AG04450 (cell line): ENCODE measurements at places on chromosomes 3 and 15. TPM values are rescaled to one million over a fixed set of nuclear protein-coding genes. Genes with fewer than 3 reads are reported as not detected.

GRCh38 chr15:46456456-46456855, 821.6 kb downstream of the SQOR start:
- no peak for DNase-seq

The EFCAB12 gene
- 0.07 and 0.19 TPM in 2 replicates for polyA plus RNA-seq

DNA sequence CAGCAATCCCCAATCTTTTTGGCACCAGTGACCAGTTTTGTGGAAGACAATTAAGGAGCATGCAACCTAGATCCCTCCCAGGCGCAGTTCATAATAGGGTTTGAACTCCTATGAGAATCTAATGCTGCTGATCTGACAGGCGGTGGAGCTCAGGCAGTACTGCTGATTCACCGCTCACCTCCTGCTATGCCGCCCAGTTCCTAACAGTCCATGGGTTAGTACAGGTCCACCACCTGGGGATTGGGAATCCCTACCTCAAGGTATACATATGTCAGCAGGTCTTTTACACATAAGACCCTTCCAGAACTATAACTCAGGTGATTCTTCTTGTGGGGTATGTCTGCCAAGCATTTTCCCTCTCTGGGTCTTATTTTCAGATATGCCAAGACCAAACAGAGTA, 182.2 kb downstream of the OSBPL10 start:
- DNase-seq = no peak

DNA sequence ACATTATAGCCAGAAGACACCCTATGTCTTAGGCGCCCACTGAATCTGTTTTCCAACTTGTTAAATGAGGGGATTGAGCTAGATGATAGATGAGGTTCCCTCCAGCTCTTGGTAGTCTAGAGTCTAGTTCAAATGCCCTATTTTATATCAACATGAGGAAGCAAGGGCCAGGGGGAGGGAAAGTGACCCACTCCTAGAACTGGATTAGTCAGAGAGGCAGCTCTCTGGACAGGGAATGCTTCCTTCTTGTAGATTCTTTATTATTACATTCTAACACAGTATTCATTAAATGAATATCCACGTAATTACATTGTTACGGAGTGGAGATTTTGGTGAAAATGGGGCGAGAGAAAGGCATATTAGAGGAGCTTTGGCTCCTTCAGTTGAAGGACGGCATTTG, 89.5 kb downstream of the RAD18 start:
- no peak for DNase-seq

GRCh38 chr15:70053001-70053715, 44.6 kb downstream of the TLE3 start:
- DNase-seq = no peak

The RAMAC gene
- 29.4 and 37.4 TPM in 2 replicates for polyA plus RNA-seq

GRCh38 chr3:123246866-123247265, 45.1 kb downstream of the SEC22A start:
- no peak for DNase-seq

- no peak for DNase-seq
These were observed 4.1 kb downstream of the LRIG1 start for GRCh38 chr3:66496746-66497145.

DNA sequence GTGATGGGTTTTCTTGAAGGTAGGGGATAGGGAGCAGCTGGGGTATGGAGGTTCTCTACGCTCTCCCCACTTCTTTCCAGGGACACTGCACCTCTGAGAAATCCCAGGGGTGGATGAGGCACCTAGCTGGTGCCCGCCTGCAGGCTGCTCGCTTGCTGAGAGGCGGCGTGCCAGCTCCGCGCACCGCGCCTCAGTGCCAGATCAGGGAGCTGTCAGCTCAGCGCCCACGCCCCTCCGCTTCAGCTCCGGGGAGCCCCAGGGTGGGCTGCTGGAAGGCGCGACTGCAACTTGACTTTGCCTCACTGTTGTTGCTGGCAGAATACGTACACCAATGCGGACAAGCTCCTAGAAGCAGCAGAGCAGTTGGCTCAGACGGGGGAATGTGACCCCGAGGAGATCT, 345.7 kb upstream of the UMPS start:
- DNase-seq = no peak

- no peak for DNase-seq
These were observed 49.4 kb downstream of the NFKBIZ start for GRCh38 chr3:101898752-101899169.

- no peak for DNase-seq
These were observed 82.0 kb downstream of the KCNMB2 start for GRCh38 chr3:178618197-178618596.

DNA sequence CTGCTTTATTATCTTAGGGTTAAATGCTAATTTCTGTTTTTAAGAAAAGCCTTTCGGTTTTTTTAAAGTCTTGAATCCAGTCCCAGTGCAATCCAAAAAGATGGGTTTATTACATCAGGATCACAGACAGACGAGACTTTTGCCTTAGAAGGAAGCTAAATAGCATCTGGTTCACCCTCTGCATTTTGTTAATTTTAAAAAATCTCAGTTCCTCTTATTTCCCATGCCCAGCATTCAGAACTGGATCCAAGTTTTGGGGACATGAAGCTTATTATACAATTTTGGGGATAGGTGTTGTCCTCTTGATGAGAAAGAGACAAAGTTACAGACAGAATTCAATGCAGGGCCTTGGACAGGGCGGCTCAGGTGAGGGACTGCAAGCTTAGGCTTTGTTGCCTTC, 181.5 kb upstream of the LYSMD4 start:
- no peak for DNase-seq

The MESP1 gene
- 0.17 and 0.30 TPM in 2 replicates for polyA plus RNA-seq

GRCh38 chr15:67807836-67808235, 17.5 kb upstream of the SKOR1 start:
- no peak for DNase-seq

- DNase-seq = no peak
These were observed 43.2 kb upstream of the ZNF148 start for GRCh38 chr3:125418306-125418705.

DNA sequence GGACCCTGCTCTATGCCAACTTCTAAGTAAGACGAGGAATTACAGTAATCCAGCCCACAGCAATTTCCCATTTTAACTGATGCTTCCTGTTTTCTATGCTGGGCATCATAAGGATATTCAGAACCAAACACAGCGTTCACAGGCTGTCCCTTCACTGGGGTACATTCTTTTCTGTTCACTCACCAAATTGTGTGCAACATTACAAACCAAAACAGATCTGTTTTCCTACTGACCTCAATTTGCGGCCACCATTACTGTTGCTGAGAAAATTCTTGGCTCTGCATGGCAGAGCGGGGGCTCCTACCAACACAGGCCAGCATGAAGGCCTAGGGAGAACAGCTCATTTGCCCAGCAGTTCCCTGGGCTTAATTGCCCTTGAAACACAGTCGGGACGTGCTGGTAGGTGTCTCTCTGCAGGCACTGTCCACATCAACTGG, 76.5 kb downstream of the MYO1E start:
- DNase-seq = peak; percentile 51

- DNase-seq = no peak
These were observed 17.8 kb upstream of the SCAMP5 start for GRCh38 chr15:74977599-74977998.

DNA sequence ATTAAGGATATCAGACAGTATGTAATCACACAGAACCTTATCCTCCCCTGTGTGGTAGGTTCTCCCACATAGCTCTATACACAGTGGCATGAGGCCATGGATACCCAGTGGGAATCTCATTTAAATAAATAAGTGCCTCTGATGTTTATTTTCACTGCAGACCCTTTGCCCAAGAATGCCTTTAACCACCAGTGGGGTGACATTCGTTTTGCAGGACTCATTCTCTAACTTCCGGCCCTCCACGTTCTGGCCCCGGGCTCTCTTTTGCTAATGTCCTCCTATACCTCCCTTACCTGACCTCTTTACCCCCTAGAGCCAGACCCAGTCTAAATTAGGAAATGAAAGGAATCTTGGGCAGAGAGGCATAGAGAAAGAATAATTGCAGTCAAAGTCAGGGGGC, 8.3 kb downstream of the CCDC80 start:
- no peak for DNase-seq

DNA sequence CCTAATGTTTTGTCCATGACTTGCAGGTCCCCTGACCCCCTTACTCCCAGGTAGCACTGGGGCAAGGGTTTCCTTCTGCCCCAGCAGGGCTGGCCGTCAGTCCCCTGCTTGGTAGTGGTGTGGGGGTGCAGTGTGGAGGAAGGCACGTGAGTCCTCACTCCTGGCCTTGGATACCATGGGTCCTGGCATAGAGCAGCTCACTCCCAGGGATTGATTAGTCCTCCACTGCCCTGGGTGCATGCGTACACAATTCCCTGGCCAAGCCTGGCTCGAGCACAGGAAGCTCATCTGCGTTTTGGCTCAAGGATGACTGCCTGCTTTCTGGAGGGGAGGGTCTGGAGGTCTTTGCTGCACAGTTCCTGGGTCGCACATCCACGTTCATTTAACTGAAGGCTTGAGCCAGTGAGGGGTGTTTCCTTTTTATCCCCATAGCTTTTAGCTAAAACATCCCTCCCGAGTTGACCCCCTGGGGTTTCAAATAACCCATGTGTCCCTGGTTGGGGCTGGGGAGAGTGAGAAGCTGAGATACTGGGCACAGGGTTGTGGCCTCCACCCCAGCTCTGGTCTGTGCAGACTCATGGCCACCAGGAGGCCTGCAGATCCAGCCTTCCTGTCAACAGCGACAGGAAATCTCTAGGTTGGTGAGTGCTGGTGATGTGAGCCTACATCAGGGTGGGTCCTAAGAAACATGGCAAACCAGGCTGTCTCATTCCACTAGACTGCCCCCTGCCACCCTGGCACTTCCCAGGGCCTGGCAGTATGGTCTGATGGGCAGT, 11.5 kb downstream of the HEMK1 start:
- DNase-seq = no peak

GRCh38 chr3:47227678-47228077, 54.9 kb downstream of the KIF9 start:
- no peak for DNase-seq

DNA sequence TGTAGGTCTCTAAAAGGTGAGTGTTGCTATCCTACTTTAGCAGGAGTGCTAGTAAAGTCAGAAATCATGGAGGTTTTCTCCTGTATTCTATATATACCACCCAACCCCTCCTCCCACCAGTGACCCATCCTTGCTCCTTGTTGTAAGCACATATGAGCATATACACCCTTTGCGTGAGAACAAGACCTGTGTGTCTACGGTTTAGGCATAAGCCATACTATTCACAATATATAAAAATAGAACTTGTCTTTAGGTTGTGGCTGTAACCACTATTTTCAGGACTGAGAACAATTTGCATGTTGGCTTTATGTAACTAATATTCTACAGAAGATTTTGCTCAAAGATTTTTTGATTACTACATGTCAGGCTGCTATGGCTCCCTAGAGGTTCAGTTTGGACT, 59.1 kb upstream of the TOP2B start:
- DNase-seq = no peak

DNA sequence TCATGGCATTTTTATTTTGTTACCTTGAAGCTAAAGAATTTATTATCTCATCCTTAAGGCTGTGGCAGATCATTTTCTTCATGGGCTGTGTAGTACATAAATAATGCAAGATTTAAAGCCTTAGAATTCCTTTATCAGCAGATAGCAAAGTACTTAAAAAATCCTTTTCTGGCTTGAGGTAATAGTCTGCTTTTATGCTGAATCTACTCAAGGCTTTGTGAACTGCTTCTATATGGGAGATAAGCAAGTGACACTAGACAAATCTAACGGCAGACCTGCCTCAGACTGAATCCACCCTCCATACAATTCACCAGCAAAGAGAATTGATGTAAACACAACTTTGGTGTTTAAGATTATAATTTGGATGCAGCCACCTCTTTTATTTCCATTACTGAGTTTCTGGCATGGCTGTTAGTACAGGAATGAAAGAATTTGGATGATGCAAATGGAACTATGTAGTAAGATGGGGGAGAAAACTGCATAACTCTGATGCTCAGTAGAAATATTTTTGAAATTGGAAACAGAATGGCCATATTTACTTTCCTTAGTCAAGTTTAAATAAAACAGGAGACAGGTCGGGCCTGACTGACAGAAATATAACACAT, 1121.5 kb downstream of the NAALADL2 start:
- no peak for DNase-seq
